MV-4-11 (cell line): ENCODE measurements at places on chromosomes 7 and 10.

- DNase-seq, result no peak
These were observed 76.3 kb upstream of the PRKAR2B start for GRCh38 chr7:106968160-106968559.

DNA sequence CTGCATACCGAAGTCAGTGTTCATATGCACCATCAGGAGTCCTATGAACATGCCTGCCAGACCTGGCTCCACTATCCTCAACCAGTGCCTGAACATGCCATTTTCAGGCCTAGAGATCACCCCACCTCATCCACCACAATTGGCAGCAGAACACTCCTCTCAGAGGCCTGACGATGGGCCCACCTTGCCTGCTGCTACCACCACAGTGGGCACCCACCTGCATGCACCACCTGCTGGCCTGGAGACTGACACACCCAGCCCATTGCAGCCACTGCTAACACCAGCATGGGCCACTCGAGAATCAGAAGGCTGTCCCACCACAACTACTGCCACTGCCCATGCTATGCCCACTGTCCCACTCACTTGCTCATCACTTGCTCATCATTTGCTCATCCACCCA, 130.7 kb upstream of the FAM13C start:
- no peak for DNase-seq

- DNase-seq, result no peak
These were observed 63.3 kb downstream of the PPP1R3C start for GRCh38 chr10:91569522-91569921.

DNA sequence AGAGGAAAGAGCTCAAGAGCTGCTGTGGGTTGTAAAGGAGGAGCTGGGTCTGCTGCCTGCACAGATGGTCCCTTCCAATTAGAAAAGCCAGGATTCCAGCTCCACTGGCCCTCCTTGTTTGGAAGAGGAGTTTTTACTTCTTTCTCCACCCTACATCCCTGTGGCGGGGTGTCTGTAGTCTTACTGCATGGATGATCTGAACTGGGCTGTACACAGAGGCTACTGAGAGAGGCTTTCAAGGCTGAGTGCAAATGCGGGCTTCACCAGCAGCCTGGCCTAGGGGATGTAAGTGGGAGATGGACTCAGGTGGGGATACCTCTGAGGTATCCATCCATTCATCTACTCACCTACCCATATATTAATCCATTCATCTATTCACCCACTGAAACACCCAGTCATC, 7.1 kb upstream of the CXCL12 start:
- DNase-seq, result no peak

DNA sequence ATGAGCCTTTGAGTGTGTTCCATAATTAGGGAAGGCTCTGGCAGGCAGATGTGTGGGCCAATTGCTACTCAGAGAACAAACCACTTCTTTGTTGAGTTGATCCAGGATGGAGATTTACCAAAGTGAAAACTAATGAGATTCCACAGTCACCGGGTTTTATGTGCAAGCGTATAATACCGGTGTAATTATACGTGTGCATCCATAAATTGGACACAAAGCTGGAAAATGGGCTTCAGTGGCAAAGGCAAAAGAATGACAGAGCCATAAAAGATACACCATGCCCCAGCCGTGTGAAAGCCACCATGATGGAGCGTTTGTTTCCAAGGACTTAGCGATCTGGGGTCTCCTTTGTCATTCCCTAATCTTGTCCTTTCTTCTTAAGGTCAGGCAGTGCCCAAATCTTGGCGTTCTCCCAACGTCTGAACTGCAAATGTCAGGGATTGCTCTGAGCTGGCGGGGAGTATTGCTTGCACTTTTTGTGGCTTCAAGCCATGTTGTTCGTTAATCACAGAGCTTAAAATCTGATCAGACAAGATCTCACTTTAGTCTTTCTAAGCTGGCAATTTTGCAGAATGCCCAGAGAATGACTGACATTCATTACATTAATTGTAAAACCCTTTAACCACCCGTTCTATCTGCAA, 70.1 kb downstream of the NPTX2 start:
- no peak for DNase-seq

- no peak for DNase-seq
These were observed 223.2 kb downstream of the MAD1L1 start for GRCh38 chr7:2009541-2010001.

GRCh38 chr10:49615721-49616120, 1.9 kb downstream of the CHAT start:
- no peak for DNase-seq

- DNase-seq, result no peak
These were observed 11.9 kb upstream of the ZCCHC24 start for GRCh38 chr10:79457256-79457785.

DNA sequence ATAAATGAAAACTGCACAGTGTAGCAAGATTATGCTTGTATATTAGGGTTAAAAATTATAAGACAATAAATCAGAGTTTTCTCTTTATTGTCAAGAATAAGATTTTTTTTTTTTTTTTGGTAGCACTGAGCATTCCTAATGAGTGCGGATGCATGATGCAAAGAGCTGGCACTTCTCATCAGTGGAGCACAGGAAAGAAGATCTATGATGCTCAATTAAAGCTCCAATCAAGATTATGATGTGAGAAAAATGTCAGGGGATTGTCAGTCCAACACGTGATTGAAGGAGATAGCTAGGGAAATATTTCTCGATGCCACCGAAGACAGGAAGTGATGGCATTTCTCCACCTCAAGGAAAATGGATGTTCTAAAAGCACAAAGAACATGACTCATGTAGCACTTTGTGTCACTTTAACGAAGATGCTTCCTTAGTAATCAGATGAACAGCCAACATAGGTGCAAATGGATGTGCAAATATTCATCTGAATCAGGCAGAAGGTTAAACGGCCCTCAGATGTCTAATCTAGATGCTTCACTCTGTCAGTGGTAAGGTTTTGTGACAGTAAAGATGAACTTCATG, 240.9 kb downstream of the THSD7A start:
- no peak for DNase-seq

- peak; percentile 94 for DNase-seq
These were observed 10.8 kb downstream of the LFNG start for GRCh38 chr7:2530071-2530987.

DNA sequence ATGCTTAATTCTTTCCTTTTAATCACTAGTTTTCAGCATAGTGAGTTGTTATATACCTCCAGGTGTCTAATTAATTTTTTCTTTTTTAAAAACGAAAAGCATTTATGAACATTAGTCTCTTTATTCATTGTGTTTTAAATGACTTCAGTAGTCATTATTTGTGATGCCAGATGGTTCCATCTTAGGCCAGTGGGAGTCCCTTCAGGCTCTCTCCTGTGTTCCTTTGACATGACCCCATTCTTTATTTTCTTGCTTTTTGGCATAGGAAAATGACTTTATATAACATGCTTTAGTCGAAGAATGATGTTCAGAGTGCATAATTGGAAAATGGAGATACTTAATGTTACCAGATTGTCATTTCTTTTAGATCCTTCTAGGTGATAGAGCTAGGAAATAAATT, 24.4 kb downstream of the MKLN1 start:
- DNase-seq, result no peak

GRCh38 chr7:65475734-65476319, 102.2 kb downstream of the ZNF92 start:
- DNase-seq, result no peak

DNA sequence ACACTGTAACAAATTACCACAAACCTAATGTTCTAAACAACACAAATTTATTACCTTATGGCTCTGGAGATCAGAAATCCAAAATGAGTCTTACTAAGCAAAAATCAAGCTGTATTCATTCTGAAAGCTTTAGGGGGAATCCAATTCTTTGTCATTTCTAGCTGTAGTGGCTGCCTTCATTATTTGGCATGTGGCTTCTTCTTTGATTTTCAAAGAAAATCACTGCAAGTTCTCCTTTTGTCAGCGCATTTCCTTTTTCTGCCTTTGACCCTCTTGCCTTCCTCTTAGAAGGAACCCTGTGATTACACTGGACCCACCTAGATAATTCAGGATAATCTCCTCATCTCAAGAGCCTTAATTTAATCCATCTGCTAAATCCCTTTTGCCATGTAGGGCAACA, 36.9 kb downstream of the ZPBP start:
- DNase-seq, result peak; percentile 36

- no peak for DNase-seq
These were observed 29.7 kb downstream of the AGAP3 start for GRCh38 chr7:151115836-151116418.

- DNase-seq, result no peak
These were observed 60.5 kb downstream of the PON1 start for GRCh38 chr7:95263785-95264362.

- DNase-seq, result peak; percentile 23
These were observed 201.5 kb downstream of the LRMDA start for GRCh38 chr10:75632805-75633462.

DNA sequence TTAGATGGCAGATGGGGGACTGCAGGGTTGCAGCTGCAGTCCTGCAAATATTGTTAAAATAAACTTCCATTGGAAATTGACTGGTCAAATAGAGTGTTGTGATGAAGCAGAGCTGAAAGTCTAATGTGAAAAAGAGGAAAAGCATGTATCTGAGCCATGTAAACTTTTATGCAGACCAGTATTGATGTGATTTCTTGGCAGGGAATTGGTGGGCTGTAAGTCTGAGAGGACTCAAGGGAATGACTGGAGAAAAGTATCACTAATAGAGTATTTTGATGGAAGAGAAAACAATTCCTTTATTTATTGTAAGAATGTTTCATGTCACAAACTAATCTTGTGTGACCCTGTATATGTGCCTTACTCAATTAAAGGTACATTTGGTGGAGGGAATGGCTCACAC, 155.5 kb downstream of the PPP1R9A start:
- DNase-seq, result no peak

DNA sequence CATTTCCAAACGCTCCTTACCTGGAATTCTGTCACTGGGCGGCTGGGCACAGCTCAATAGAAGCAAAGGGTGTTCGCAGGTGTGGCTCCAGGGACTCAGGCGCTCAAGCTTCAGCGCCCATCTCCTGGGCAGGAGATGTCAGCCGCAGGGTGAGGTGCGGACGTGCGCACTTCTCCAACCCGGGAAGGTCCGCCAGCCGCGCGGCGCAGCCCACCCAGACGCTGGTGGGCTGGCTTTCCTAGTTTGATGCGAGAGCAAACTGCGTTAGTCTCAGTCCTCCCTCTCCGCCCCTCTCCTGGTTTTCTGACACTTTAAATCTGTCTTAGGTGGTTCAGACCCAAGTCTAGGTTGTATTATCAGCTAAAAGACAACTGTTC, 267 bp downstream of the CALCR start:
- DNase-seq, result no peak

GRCh38 chr10:27719052-27719451, 26.6 kb downstream of the MKX start:
- no peak for DNase-seq

GRCh38 chr10:84563355-84563754, 235.0 kb downstream of the CCSER2 start:
- DNase-seq, result no peak

DNA sequence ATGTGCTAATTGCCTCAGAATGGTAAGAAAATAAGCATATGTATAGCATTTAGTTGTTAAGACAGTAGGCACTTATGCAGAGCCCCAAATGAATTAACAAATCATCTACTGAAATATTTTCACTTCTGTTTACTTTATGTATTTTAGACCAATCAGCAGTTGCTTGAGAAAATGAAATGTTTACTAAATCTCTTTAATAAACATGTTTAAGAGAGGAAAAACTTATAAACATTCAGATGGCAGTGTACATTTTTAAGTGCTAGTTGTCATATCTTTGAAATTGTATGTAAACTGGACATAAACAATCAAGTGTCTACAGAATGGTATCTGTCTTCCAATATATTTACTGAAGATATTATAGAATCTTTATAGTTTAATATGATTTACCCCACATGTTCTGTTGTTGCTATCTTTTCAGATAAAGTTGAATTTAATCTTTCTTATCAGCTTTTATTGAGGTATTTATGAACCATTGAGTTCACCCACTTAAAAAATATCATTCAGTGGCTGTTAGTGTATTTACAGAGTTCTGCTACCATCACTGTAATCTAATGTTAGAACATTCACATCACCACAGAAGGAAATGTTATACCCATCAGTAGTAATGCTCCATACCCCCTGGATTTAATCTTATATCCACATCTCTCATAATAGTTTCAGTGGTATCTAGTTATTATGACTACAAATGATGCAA, 264.3 kb downstream of the ADK start:
- DNase-seq, result no peak

- peak; percentile 52 for DNase-seq
These were observed 34.7 kb upstream of the KMT2E start for GRCh38 chr7:104979167-104979841.
